Foreskin keratinocyte (primary cell): ENCODE measurements at places on chromosomes 11 and 22. TPM values are rescaled to one million over a fixed set of nuclear protein-coding genes. Genes with fewer than 3 reads are reported as not detected.

- DNase-seq, result no peak
These were observed 16.4 kb downstream of the LMO1 start for GRCh38 chr11:8247312-8247711.

- DNase-seq, result no peak
These were observed 1.9 kb downstream of the FBXO7 start for GRCh38 chr22:32476281-32477195.

DNA sequence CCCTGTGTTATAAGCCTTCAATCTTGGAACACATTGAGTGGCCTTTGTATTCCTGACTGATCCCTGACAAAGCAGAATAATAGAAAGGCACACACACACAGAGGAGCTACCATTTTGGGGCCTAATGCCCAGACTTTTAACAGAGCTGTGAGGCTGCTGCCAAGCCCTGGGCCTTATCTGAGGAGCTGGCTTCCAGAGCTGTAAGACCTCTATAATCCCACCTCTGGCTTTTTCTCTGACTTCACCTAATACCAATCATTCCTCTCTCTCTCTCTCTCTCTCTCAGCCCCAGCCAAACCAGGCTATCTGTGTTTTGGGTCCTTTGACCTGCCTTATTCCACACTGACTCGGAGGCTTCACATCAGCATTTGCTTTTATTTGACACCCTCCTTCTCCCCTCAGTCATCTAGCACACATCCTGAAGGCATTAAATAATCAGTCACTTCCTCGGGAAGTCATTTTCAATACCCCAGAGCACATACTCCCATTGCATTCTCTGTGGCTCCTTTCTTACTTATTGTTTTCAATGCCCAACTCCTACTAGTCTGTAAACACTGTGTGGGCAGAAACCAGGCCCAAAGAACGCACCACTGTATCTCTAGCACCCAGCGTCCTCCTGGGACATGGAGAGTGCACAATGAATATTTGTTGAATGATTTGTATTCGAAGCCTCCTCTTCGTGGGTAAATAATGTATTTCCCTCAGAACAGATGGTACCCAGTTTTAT is 21.2 kb upstream of the TRIM44 start:
- DNase-seq, result no peak

- DNase-seq, result no peak
These were observed 12.7 kb upstream of the MSANTD2 start for GRCh38 chr11:124812876-124813275.

DNA sequence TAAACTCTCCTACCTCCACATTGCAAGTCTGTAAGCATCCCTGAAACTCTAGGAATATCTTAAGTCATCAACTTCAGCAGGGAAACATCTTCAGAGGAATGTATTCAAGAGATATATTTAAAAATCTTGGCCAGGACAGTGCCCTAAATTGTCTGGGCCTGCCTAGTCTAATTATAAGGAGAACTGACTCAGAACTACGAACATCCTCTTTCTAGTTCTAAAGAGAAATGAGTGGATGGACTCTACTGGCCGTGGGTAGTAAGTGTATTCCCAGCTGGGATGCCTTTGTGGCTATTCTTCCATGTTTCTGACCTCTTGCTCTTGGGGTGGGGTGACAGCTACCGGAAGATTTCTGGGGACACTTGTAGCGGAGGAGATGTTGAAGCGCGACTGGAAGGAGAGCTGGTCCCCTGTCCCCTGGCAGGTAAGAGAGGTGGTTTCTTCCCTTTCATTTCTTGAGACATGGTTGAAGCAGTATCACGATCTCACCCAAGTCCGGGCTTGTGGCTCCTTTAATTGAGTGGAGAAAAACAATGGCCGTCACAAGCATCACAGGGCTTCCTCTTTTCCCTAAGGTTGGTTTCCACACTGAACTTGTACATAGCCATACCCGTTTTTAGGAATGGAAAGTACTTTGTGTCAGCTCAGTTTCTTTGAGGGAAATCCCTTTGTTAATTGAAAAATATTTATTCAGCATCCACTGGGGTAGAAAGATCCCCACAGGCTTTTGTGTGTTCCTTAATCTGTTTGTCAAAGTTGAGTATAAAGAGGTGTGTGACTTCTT is 97.7 kb upstream of the SORL1-AS1 start:
- peak; percentile 89 for DNase-seq

DNA sequence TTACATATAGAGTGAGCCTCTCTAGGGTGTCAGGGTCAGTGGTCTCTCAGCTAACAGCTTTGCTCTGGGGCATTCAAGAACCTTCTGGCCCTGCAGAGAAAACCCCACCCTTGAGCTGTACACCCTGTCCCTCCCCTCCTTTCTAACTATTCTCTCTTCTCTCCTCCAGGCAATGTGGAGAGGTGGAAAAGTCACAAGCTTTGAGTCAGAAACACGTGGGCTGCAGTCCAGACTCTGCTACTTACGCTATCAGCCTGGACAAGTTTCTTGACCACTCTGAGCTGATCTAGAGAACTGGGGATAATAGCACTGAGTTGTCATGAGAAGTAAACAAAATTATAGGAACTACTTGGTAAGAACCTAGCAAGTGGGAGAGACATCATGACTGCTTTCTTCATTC is 10.7 kb upstream of the FAM83F start:
- no peak for DNase-seq

DNA sequence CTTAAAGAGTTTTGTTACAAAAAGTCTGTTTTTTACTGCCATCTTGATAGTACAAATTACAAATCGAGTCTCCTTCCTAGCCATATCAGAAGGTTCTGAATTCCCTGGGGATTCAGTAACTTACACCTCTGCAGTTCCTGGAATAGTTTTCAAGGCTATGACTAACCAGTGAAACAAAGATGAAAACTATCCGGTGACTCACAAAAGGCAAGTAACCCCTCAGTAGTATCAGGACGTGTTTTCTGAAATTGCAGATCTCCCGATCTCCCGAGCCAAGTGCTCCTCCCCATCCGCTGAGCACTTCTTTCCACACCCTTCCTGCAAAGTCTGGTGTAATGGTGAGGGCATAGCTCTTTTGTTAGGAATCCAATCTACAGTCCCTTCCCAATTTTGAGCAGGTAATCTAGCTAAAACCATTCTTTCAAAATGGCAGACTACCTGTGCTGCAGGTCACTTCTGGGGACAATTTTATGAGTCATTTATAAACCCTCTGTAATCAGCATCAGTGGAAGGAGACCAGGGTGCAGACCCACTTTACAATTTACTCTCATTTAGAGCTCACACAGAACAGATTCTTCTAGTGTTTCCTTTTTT is 7.7 kb downstream of the E2F8 start:
- peak; percentile 83 for DNase-seq

GRCh38 chr11:109424901-109425300 is 2.9 kb downstream of the C11orf87 start:
- no peak for DNase-seq

DNA sequence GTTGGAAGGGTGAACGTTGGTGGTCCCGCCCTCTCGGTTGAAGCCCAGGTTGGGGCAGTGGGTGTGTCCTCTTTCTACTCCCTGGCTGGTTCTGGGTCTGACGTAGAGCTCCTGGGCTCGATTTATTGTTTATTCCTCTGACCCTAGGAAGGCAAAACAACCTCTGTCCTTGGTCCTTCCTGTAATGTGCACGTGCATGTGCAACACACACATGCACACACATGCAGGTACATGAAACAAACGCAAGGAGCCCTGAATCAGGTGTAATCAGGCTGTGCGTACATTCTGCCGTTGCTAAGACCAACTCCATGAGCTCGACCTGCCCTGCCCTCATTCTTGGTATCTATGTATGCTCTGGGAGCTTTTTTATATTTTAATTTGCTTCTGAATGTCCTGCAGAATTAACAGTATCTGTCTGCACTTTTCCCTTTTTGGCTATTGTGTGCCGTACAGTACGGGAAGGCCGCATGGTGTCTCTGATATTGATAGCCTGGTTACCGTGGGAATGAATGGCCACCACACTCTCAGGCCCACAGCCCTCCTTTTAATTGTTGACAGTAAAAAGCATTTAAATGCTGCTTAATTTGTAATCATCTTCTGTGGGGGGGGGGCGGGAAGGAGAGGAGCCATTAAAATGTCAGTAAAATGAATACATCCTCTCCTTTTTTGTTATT is 66.0 kb upstream of the NNMT start:
- DNase-seq, result no peak

- peak; percentile 81 for DNase-seq
These were observed 49.3 kb downstream of the AHNAK start for GRCh38 chr11:62497132-62497801.

- no peak for DNase-seq
These were observed 244.3 kb upstream of the SORL1-AS1 start for GRCh38 chr11:121696931-121697670.

DNA sequence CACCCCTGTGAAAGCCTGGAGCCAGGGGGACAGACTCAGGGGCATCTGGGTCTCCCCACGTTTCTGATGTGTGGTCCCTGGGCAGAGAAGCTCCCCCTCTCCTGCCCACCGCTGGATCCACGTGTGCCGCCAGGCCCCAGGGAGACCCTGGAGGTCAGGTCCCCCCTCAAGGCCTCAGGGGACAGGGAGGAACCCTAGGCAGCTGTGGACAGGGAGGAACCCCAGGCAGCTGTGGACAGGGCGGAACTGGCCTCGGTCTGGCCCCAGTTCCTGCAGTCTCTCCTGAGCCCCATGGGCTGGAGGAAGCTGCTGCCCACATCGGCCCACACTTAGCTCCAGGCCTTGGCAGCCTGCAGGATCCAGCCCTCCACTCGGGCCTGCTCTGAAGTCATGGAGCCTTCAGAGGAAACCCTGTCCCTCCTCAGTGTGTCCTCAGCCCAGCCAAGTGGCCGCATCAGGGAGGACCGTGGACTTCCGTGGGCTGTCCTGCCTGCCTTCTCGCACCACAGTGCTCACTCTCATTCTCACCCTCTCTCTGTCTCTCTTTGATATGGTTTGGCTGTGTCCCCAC is 127.7 kb downstream of the BRD1 start:
- no peak for DNase-seq

GRCh38 chr22:23750367-23750713 is 572 bp downstream of the ZNF70 start:
- no peak for DNase-seq

GRCh38 chr22:41009222-41009948 is 58.2 kb downstream of the RBX1 start:
- no peak for DNase-seq

DNA sequence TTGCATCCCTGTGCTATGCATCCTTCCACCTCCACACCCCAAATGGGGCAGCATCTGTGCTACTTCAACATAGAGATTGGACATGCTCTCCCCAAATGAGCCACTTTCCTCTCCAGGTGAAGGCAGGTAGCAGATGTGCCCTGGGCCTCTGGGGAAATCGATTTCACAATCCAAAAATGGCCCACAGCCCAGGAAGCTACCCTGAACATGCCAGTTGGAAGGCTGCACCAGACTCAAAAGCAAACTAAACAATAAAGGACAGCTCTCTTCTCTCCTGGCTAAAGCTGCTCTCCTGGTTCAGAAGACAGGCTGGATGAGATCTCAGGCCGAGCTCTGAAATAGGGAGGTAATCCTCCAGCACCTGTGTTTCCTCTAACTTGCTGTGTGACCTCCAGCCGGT is 19.7 kb downstream of the ISX start:
- DNase-seq, result no peak

- no peak for DNase-seq
These were observed 86.7 kb upstream of the PRODH start for GRCh38 chr22:19022755-19023154.

Gene SYCE3
- 0.34 and 0.46 TPM in 2 replicates for polyA plus RNA-seq

Gene UQCR10
- polyA plus RNA-seq, result 229 and 238 TPM in 2 replicates

Gene RFPL1
- polyA plus RNA-seq, result not detected in 2 replicates

Gene SERPIND1
- not detected in 2 replicates for polyA plus RNA-seq

Gene RIMBP3C
- 0.01 and 0.02 TPM in 2 replicates for polyA plus RNA-seq

Gene CLMP
- polyA plus RNA-seq, result 1.1 and 1.9 TPM in 2 replicates

Gene CCDC88B
- 5.3 and 8.9 TPM in 2 replicates for polyA plus RNA-seq

Gene RAG1
- polyA plus RNA-seq, result 0.37 and 0.46 TPM in 2 replicates

Gene MICAL2
- 40.2 and 42.9 TPM in 2 replicates for polyA plus RNA-seq

Gene RASGRP2
- 0.25 and 0.39 TPM in 2 replicates for polyA plus RNA-seq

Gene GAB4
- not detected in 2 replicates for polyA plus RNA-seq

Gene RTN4R
- polyA plus RNA-seq, result 23.3 and 26.6 TPM in 2 replicates

Gene H19
- polyA plus RNA-seq, result 35.1 and 62.3 TPM in 2 replicates
